Kidney (tissue), 22 donors: ENCODE measurements at places on chromosomes 1 and 21. TPM values are rescaled to one million over a fixed set of nuclear protein-coding genes. Genes with fewer than 3 reads are reported as not detected.
A peak's percentile ranks its signal among the peaks of the same experiment; 100 is the strongest.

The KIAA0040 gene
- polyA plus RNA-seq = 20.0 TPM

The FCAMR gene
- 34.6 TPM for polyA plus RNA-seq

The B3GALT5 gene
- 0.24 TPM for polyA plus RNA-seq

The SMIM12 gene
- polyA plus RNA-seq = 85.9 TPM

The AIRE gene
- polyA plus RNA-seq = 0.09 TPM

DNA sequence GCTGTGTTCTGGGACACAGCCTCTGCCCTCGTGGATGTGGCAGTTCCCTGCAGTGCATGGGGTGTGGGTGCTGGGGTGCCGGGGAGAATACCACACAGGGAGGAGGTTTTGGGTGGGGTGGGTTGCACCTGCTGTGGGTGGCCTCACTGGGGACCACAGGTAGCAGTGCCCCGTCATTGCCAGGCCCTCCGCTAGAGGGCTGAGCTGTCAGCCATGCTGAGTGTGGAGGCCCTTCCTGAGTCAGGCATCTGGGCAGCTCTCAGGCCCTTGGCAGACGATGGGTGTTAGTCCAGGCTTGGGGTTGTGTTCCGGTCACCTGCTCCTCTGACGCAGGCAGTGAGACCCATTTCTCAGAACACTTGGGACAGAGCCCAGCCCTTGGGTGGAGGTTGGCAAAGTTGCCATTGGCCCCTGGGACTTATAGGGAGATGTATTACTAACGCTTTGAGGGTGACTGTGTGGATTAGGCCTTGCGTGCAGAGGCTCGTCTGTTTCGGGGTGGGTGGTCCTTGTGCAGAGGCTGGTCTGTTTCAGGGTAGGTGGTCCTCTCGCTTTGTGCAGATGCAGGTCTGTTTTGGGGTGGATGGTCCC lies 23.9 kb downstream of the PCNT start:
- no peak for DNase-seq
- no peaks in the 10 kb centered on the region for H3K4me1 ChIP-seq
- H3K27me3 ChIP-seq = no peaks in the 10 kb centered on the region
- H3K27ac ChIP-seq = no peak overlapping the region
- H3K4me3 ChIP-seq = no peak overlapping the region

DNA sequence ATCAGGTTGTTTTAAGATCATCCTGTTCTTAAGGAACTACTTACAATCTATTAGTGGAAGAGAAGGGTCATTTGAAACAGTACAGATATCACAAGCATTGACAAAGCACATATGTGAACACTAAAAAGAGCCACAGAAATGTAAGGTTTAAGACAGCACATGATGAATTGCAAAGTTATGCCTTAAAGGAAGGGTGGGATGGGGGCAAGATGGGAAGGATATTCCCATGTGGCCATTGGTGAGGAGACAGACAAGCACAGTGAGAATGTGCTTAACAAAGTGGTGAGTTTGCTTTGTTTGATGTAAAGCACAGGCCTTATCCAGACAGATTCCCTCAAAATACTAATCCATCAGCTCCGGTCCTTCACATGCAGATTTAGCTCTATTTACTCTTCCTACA lies 151.6 kb upstream of the IVNS1ABP start:
- H3K27ac ChIP-seq = no peak overlapping the region
- H3K27me3 ChIP-seq = no peaks in the 10 kb centered on the region
- no peaks in the 10 kb centered on the region for H3K36me3 ChIP-seq
- DNase-seq = no peak
- no peak overlapping the region for H3K4me3 ChIP-seq

GRCh38 chr1:100516857-100517256 lies 21.1 kb upstream of the GPR88 start:
- no peak for DNase-seq
- H3K4me1 ChIP-seq = no peaks in the 10 kb centered on the region
- H3K36me3 ChIP-seq = no peaks in the 10 kb centered on the region
- no peak overlapping the region for H3K4me3 ChIP-seq
- no peak overlapping the region for H3K27ac ChIP-seq

- no peaks in the 10 kb centered on the region for H3K4me1 ChIP-seq
- no peak for DNase-seq
- no peaks in the 10 kb centered on the region for H3K27me3 ChIP-seq
- no peak overlapping the region for H3K4me3 ChIP-seq
- H3K27ac ChIP-seq = no peak overlapping the region
Measured at GRCh38 chr1:229857585-229857984, 209.5 kb upstream of the GALNT2 start.

GRCh38 chr1:238331557-238331956 lies 440.8 kb upstream of the ZP4 start:
- no peak overlapping the region for H3K27ac ChIP-seq
- no peak for DNase-seq
- H3K27me3 ChIP-seq = no peaks in the 10 kb centered on the region
- no peaks in the 10 kb centered on the region for H3K4me1 ChIP-seq
- H3K36me3 ChIP-seq = no peaks in the 10 kb centered on the region

- peaks cover 31% of the 10 kb centered on the region for H3K36me3 ChIP-seq
- no peak overlapping the region for H3K4me3 ChIP-seq
- no peak overlapping the region for H3K27ac ChIP-seq
- no peaks in the 10 kb centered on the region for H3K4me1 ChIP-seq
- no peaks in the 10 kb centered on the region for H3K27me3 ChIP-seq
Measured at GRCh38 chr1:153937331-153937730, 9.2 kb downstream of the DENND4B start.

DNA sequence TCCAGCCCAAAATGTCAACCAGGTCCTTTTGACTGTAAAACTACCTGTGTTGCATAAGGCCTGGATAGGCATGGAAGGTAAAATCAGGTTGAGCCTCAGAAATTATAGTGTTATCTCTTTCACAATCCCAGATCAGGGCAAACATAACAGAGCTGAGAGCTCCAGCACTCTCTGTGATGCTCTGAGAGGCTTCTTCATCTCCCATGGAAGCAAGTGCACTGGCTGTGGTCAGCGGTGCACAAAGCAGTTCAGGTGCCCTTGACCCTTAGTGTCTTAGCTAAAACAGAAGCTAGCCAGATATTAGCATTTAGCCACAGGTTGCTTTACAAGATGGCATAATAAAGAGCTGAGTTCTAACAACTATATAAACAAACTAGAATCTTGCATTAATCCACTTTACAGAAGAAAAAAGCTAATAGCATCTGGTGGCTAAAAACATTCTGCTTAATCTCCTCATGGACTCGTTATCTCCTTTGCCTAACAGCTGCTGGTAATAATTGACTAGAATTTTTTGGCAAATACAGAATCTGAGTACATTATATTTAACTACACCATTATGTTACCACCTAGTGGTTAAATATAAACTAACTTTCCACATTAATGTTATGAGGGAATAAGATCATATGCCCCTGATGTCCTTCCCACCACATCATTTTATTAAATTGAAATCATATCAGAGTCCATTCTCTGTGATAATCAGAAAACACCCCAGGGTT lies 25.6 kb upstream of the POGK start:
- peak; percentile 3 for DNase-seq
- H3K27me3 ChIP-seq = no peaks in the 10 kb centered on the region
- H3K4me1 ChIP-seq = no peaks in the 10 kb centered on the region

GRCh38 chr21:38488640-38489270 lies 9.5 kb downstream of the ERG start:
- no peaks in the 10 kb centered on the region for H3K27me3 ChIP-seq
- H3K36me3 ChIP-seq = no peaks in the 10 kb centered on the region
- no peak overlapping the region for H3K4me3 ChIP-seq
- H3K27ac ChIP-seq = no peak overlapping the region
- no peak for DNase-seq
- H3K4me1 ChIP-seq = no peaks in the 10 kb centered on the region
